Activated naive CD8-positive, alpha-beta T cell treated with anti-CD3 and anti-CD28 coated beads, Interleukin-2, amount 50 U/mL, for 24 hours (primary cell): ENCODE measurements at places on chromosomes 5 and 9.

- H3K27ac ChIP-seq: no peak overlapping the region
- H3K4me1 ChIP-seq: no peaks in the 10 kb centered on the region
- no peak for DNase-seq
- peaks cover 2% of the 10 kb centered on the region for H3K27me3 ChIP-seq
- H3K4me3 ChIP-seq: no peak overlapping the region
Measured at GRCh38 chr5:153793699-153794098, 245.0 kb downstream of the FAM114A2 start.

- no peaks in the 10 kb centered on the region for H3K4me1 ChIP-seq
- H3K36me3 ChIP-seq: no peaks in the 10 kb centered on the region
- H3K27ac ChIP-seq: no peak overlapping the region
- H3K27me3 ChIP-seq: no peaks in the 10 kb centered on the region
- no peak overlapping the region for H3K4me3 ChIP-seq
- DNase-seq: no peak
Measured at GRCh38 chr5:89996890-89997289, 412.7 kb downstream of the CETN3 start.

DNA sequence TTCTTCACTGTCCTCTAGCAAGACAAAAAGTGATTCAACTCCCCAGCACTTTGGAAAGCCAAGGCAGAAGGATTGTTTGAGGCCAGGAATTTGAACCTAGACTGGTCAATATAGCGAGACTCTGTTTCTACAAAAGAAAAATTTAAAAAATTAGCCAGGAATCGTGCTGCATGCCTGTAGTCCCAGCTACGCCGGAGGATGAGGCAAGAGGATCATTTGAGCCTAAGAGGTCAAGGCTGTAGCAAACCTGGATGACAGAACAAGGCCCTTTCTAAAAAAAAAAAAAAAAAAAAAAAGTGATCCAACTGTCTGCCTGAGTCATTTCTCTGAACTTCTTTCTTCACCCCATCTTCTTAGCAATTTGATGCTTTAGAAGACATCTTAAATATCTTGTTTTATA lies 12.4 kb downstream of the ITGA2 start:
- no peak overlapping the region for H3K27ac ChIP-seq
- no peak for DNase-seq
- peaks cover 30% of the 10 kb centered on the region for H3K4me1 ChIP-seq
- H3K4me3 ChIP-seq: no peak overlapping the region
- H3K27me3 ChIP-seq: peaks cover 8% of the 10 kb centered on the region

GRCh38 chr9:36560771-36561170 lies 11.9 kb upstream of the MELK start:
- no peaks in the 10 kb centered on the region for H3K36me3 ChIP-seq
- DNase-seq: no peak
- no peaks in the 10 kb centered on the region for H3K4me1 ChIP-seq
- H3K4me3 ChIP-seq: no peak overlapping the region
- H3K27me3 ChIP-seq: no peaks in the 10 kb centered on the region
- H3K27ac ChIP-seq: no peak overlapping the region

GRCh38 chr5:137587919-137588318 lies 88.8 kb upstream of the SPOCK1 start:
- H3K27ac ChIP-seq: no peak overlapping the region
- peaks cover 6% of the 10 kb centered on the region for H3K4me1 ChIP-seq
- no peaks in the 10 kb centered on the region for H3K36me3 ChIP-seq
- DNase-seq: no peak

DNA sequence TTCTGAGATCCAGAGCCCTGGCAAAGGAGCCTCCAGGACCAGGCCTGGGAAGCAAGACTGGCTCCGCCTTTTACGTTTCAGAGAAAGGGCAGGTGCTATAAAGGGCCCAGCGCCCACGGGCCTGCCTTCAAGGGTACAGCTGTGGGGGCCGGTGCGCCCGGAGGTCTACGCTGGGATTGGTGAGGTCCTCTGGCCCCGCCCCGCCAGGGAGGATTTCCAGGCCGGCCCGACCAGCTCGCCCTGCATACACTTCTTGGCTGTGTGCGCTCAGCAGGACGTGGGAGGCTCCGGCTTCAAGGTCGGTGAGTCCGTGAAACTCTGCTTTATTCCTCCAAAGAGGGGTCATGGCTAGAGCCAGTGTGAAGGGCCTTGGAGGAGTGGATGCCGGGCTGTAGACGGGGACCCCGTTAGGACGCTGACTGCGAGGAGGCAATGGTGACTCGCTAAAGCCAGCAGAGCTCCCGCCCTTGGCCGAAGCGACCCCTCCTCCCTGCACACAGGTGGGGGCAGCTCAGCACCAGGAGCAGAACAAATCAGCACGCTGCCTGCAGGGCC lies at the start of gene CKMT2:
TSS of gene CKMT2 (plus strand) at position 243 of the 555 bp plus-strand sequence. CDS start 17,811 bp downstream, outside the sequence.
- no peaks in the 10 kb centered on the region for H3K27me3 ChIP-seq
- DNase-seq: peak; percentile 17
- no peak within 1 kb of the TSS for H3K27ac ChIP-seq
- no peak within 1 kb of the TSS for H3K4me3 ChIP-seq
- H3K36me3 ChIP-seq: peaks cover 1% of the 10 kb centered on the region

- H3K27ac ChIP-seq: no peak overlapping the region
- H3K27me3 ChIP-seq: peaks cover 4% of the 10 kb centered on the region
- DNase-seq: no peak
- no peaks in the 10 kb centered on the region for H3K4me1 ChIP-seq
- H3K36me3 ChIP-seq: no peaks in the 10 kb centered on the region
Measured at GRCh38 chr9:129280623-129281271, 102.7 kb upstream of the IER5L start.

DNA sequence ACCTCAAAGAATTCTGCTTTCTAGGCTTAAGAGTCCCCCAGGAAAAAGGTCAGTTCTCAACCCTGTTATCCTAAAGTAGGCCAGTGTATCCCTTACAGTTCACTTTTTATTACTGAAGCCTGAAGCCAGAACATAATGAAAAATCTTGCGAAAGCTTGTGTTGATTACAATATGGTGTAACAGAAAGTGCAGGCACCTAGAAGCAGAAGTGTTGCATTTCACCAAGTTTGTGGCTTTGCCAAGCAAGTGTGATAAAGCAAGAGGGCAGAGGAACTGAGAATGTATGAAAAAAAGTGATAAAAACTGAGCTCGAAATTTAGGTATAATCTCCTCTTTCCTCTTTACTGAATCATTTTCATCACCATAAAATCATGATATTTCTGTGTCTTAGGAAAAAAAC lies 26.2 kb downstream of the AGTPBP1 start:
- H3K27ac ChIP-seq: peak overlapping the region; percentile 65
- H3K36me3 ChIP-seq: peaks cover 7% of the 10 kb centered on the region
- DNase-seq: no peak
- peak overlapping the region; percentile 1 for H3K4me3 ChIP-seq
- H3K4me1 ChIP-seq: peaks cover 32% of the 10 kb centered on the region

- no peaks in the 10 kb centered on the region for H3K36me3 ChIP-seq
- no peak overlapping the region for H3K27ac ChIP-seq
- DNase-seq: no peak
Measured at GRCh38 chr9:1320607-1321195, 270.5 kb downstream of the DMRT2 start.

- peaks cover 59% of the 10 kb centered on the region for H3K4me1 ChIP-seq
- no peak for DNase-seq
- no peaks in the 10 kb centered on the region for H3K27me3 ChIP-seq
- H3K27ac ChIP-seq: no peak overlapping the region
Measured at GRCh38 chr5:115257981-115258380, 4.7 kb downstream of the PGGT1B start.

GRCh38 chr5:168992016-168992415 lies 308.9 kb downstream of the SLIT3 start:
- H3K27me3 ChIP-seq: peaks cover 6% of the 10 kb centered on the region
- H3K4me3 ChIP-seq: no peak overlapping the region
- no peaks in the 10 kb centered on the region for H3K36me3 ChIP-seq
- DNase-seq: no peak

- no peaks in the 10 kb centered on the region for H3K4me1 ChIP-seq
- H3K27me3 ChIP-seq: no peaks in the 10 kb centered on the region
- no peak overlapping the region for H3K27ac ChIP-seq
Measured at GRCh38 chr5:51043745-51044144, 339.5 kb upstream of the ISL1 start.

DNA sequence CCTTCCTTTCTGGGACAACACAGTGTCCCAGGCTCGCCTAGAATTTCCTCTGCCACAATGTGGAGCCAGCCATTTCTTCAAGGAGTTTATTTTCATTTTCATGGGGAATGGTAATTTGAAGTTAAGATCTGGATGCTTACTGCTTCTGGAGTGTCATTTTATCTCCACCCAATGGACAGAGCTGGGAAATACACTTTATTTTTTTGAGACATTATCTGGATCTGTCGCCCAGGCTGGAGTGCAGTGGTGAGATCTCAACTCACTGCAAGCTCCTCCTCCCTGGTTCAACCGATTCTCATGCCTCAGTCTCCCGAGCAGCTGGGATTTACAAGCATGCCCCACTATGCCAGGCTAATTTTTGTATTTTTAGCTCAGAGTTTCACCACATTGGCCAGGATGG lies 12.7 kb upstream of the THG1L start:
- H3K27ac ChIP-seq: no peak overlapping the region
- H3K27me3 ChIP-seq: no peaks in the 10 kb centered on the region
- H3K36me3 ChIP-seq: peaks cover 7% of the 10 kb centered on the region
- peaks cover 11% of the 10 kb centered on the region for H3K4me1 ChIP-seq
- no peak for DNase-seq

DNA sequence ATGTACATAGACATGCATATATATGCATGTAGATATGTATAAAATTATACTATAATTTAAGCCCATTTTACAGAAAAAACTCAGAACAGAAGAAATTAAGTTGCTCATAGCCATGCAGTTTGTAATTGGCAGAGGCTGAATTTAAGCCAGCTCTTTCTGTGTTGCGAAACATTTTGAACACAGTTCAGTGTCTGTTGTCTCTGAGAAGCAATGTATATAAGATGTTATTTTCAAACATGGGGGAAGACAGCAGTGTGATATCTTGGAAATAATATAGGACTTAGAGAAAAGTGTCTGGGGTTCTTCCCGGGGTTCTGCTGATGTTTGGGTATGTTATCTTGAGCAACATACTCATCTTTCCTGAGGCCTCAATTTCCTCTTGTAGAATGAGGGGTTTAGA lies 37.6 kb downstream of the SVEP1 start:
- H3K4me3 ChIP-seq: no peak overlapping the region
- no peaks in the 10 kb centered on the region for H3K4me1 ChIP-seq
- no peak for DNase-seq
- no peak overlapping the region for H3K27ac ChIP-seq
- H3K36me3 ChIP-seq: no peaks in the 10 kb centered on the region

GRCh38 chr5:160173-160510 lies 31.2 kb upstream of the LRRC14B start:
- no peak overlapping the region for H3K27ac ChIP-seq
- H3K4me3 ChIP-seq: no peak overlapping the region
- no peaks in the 10 kb centered on the region for H3K27me3 ChIP-seq
- H3K36me3 ChIP-seq: no peaks in the 10 kb centered on the region

DNA sequence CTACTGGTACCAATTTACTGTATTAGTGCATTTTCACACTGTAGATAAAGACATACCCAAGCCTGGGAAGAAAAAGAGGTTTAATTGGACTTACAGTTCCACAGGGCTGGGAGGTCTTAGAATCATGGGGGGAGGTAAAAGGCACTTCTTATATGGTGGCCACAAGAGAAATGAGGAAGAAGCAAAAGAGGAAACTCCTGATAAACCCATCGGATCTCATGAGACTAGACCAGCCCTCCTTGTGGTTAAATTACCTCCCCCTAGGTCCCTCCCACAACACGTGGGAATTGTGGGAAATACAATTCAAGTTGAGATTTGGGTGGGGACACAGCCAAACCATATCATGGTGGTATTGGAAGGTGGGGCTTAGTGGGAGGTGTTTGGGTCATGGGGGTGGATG lies 56.5 kb upstream of the SPDL1 start:
- H3K4me1 ChIP-seq: no peaks in the 10 kb centered on the region
- DNase-seq: no peak
- peaks cover 16% of the 10 kb centered on the region for H3K27me3 ChIP-seq
- H3K4me3 ChIP-seq: no peak overlapping the region
- H3K27ac ChIP-seq: no peak overlapping the region
- H3K36me3 ChIP-seq: no peaks in the 10 kb centered on the region

DNA sequence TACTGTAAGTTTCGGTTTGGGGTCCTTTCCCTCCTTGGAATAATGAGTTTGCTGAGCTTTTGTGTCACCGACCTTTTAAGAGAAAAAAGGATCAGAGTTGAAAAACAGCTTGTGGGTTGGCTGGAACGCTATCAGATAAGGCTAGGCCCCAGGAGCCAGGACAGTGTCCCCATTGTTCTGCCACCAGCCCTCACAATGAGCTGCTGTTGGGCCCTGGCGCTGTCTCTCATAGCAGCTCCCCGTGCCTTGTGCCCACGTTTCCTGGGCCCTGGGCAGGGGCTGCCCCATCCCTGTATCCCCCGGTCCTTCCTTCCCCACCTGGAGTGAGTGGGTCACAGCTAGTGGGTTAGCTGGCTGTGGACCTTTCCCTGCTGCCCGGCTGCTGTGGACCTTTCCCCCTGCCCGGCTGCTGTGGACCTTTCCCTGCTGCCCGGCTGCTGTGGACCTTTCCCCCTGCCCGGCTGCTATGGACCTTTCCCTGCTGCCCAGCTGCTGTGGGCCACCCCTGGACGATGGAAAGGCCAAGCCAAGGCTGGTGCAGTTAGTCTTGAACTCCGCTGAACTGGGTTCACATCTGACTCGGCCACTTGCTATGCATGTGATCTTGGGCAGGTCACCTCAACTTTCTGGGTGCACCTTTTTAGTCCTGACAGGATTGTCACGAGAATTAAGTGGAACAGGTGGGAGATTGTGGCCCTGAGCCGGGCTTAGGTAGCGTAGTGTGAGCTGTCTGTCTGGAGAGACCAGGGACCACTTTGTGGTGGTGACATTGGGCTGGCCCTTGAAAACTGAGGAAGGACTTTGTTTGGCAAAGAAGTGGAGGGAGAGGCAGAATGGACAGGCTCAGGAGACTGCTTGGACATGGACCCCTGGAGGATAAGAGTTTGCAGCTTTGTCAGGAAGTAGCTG lies 99.5 kb downstream of the DAB2IP start:
- no peak for DNase-seq
- no peak overlapping the region for H3K4me3 ChIP-seq
- H3K27ac ChIP-seq: no peak overlapping the region
- H3K27me3 ChIP-seq: no peaks in the 10 kb centered on the region
- H3K4me1 ChIP-seq: peaks cover 11% of the 10 kb centered on the region

- no peaks in the 10 kb centered on the region for H3K36me3 ChIP-seq
- peak; percentile 44 for DNase-seq
- no peaks in the 10 kb centered on the region for H3K27me3 ChIP-seq
- H3K4me3 ChIP-seq: no peak overlapping the region
Measured at GRCh38 chr9:134458207-134459108, 132.2 kb downstream of the RXRA start.

DNA sequence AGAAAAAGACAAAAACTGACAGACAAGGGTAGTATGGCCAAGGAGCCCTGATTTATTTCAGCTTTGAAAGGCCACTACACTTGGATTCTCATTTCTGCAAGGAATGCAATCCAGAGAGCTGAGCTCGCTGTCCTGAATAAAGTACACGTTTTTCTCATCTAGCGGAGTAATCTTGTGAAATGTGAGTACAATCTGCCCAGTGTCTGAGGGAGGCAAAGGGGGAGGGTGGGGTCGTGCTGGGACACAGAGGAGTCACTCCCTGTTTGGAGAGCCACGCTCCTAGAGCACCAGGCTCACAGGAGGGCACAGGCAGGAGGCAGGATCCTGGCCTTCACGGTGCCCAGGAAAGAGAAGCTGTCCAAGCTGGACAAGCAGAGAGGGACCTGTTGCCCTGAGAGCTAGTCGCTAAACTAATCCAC lies 51.0 kb upstream of the IFNK start:
- H3K27ac ChIP-seq: no peak overlapping the region
- DNase-seq: no peak
- no peaks in the 10 kb centered on the region for H3K36me3 ChIP-seq
- no peak overlapping the region for H3K4me3 ChIP-seq
- no peaks in the 10 kb centered on the region for H3K27me3 ChIP-seq
- H3K4me1 ChIP-seq: peaks cover 9% of the 10 kb centered on the region
